ENCODE measurements at places on chromosomes 2 and 18. TPM values are rescaled to one million over a fixed set of nuclear protein-coding genes. Genes with fewer than 3 reads are reported as not detected.

The ACTG2 gene
- 2.9 TPM for total RNA-seq

- no peak for DNase-seq
Measured at GRCh38 chr2:156800065-156800653, 364.0 kb downstream of the GPD2 start.

GRCh38 chr18:75407468-75408437, 19.8 kb downstream of the SMIM21 start:
- no peak for DNase-seq

The NEU2 gene
- not detected for total RNA-seq

The TMEM18 gene
- 9.1 TPM for total RNA-seq

- no peak for DNase-seq
Measured at GRCh38 chr2:191222952-191223351, 22.3 kb upstream of the MYO1B start.

The SIX2 gene
- 0.61 TPM for total RNA-seq

- no peak for DNase-seq
Measured at GRCh38 chr2:625415-626333, 51.5 kb downstream of the TMEM18 start.

- no peak for DNase-seq
Measured at GRCh38 chr18:10020171-10020570, 106.4 kb downstream of the VAPA start.

- DNase-seq = no peak
Measured at GRCh38 chr2:236415684-236416444, 151.7 kb upstream of the ASB18 start.

The VWA3B gene
- total RNA-seq = 0.61 TPM

- no peak for DNase-seq
Measured at GRCh38 chr2:550860-551567, 126.2 kb downstream of the TMEM18 start.

DNA sequence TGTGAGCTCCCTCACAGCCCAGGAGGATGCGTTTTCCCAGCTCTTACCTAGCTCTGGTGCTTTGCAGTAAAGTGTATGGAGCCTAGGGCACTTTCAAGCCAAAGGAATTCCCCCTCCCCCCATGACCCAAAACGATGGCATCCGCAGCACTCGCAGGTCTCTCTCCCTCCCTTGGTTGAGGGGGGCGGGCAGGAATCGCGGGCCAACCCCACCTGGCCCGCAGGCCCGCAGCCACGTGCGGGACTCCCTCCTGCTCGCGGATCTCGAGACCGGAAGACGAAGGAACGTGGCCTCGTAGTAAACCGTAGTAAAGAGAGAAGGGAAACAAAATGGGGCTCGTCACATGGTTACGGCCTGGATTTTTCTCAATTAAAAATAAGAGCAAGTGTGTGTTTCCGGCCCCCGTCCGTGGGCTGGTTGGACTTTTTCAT, 8.5 kb downstream of the IRS1 start:
- DNase-seq = peak; percentile 67
